ENCODE measurements at places on chromosomes 3 and 15.

DNA sequence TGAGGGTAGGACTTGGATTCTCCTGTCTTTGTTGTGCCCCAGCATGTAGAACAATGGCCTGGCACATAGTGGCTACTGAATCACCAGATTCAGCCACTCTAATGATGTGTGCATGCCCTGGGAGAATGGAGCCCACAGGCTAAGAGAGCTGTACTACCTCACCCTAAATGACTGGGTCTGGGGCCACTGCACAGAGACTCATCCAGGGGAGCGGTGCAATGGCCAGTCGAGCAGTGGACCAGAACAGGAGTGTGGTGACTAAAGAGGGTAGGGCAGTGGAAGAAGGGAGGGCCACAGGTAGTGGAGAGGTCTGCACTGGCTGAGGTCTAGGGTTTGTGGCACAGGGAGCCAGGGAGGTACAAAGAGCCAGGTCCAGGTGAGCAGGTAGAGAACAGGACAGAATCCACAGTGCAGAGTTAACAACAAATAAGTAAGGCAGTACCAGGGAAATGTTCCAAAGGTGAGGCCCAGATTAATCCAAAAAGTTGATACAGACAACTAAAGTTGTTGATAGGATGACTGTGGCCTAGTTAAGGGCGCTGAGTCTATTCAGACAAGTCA is 142.7 kb upstream of the ATP11B start:
- no peak for DNase-seq

GRCh38 chr3:48748754-48749153 is 31.7 kb upstream of the IP6K2 start:
- DNase-seq: no peak

DNA sequence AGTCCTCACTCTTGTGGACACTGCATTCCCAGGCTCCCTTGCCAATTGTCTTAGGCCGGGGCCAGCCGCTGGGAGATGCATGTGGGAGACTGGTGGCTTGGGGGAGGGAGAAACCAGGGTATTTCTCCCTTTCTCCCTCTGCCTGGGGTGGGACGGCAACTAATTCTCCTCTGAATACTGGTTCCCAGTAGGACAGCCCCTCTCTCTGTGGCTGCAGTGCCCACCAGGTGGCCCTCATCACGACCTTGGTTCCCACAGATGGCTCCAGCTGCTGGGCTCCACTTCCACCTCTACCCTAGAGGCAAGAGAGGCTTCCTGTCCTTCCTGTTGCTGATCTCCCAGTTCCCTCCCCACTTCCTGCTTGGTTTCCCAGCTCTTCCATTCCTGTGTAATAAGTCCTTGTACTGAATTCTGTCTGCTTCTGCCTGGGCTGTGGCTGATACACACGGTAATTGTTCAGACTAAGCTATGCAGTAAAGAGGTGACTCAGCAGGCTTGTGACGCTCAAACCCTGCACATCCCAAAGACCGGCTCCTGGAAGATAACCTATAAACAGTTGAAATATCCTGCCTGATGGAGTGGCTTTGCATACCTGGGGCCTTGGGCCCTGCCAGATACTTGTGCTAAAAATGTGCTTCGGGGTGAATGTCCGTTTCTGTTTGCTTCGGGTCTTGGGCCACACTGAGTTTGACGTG is 20.4 kb upstream of the COPG1 start:
- DNase-seq: no peak

DNA sequence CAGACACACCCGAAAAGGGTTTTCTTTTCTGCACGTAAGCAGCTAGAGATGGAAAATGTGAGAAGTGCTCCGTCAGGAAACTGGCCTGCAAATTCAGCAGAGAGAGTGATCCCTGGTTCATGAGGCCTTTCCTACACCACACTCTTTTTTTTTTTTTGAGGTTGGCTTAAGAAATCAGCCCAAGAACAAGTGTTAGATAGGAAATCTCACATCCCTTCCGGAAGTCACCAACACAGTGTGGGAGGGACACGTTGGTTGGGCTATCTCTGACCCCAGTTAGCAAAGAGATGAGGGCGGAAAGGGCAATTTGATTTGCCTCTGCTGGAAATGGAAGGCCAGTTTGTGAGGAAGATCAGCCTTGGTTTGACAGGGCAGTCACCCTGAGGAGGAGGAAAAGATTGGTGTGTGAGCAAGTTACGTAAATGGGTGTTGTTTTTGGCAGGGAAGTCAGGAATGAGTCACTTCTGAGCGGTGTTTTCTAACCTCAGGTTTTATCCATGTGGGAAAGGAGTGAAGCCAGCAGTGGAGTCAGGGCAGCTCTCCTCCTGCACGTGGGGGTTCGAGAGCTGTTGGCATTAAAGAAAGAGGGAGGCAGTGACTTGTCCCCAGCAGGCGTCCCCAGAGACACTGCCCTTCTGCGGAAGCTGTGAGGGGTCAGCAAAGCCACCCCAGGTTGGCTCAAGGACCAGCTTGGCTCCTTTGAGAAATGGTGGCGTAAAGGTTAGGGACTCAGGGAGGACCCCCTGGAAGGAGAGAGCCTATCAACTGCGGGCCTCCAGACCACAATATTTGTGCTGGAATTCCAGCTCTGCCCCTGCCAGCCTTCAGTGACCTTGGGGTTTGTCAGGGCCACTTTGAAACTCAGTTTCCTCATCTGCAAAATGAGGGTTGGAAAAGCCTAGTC is 237.6 kb upstream of the BHLHE40 start:
- DNase-seq: peak; percentile 89

- DNase-seq: no peak
These were observed 2.7 kb downstream of the MECOM start for GRCh38 chr3:169660709-169661360.

- no peak for DNase-seq
These were observed 76.1 kb downstream of the LDHAL6B start for GRCh38 chr15:59282515-59283337.

GRCh38 chr3:153061938-153062528 is 100.0 kb upstream of the RAP2B start:
- no peak for DNase-seq

GRCh38 chr3:146172586-146172985 is 11.6 kb upstream of the PLOD2 start:
- no peak for DNase-seq

Measured in smooth muscle cell of the brain vasculature (primary cell).